ENCODE measurements at places on chromosomes 12 and 14.

DNA sequence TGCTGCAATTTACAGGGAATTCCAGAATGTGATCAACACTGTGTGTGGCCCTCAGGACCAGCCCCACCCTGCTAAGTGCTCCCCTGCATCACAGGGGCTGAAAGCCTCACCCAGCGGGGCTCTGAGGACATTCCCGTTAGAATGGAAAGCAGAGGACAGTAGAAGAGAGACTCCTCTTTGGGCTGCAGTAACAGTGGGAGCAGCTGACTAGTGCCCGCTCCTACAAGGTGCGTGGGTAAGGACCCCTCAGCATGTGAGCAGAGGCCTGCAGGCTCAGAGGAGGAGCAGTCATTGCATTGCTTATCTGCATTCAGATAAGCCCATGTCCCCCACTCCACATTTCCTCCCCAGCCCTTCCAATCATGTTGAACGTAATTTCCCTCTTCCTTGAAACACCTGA, 120.1 kb downstream of the ITPR2 start:
- no peak overlapping the region for H3K27ac ChIP-seq
- no peaks in the 10 kb centered on the region for H3K27me3 ChIP-seq
- no peak overlapping the region for H3K4me3 ChIP-seq

DNA sequence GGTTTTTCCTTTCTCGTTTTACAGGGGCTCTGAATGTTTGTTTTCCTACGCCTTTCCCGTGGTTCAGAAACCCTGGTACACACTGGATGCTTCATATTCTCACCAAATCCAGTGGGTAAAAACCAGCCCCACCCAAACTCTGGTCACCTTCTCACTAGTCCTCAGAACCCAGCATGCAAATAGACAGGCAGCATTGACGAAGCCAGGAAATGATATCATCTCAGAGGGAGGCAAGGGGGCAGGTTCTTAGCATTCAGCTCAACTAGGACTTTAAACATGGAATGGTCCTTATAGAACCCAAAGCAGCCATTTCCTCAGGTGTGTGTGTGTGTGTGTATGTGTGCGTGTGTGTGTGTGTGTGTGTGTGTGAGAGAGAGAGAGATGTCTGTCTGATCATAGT, 142.0 kb downstream of the KCNK10 start:
- H3K27me3 ChIP-seq: no peaks in the 10 kb centered on the region
- DNase-seq: peak; percentile 58
- peaks cover 3% of the 10 kb centered on the region for H3K4me1 ChIP-seq
- no peak overlapping the region for H3K4me3 ChIP-seq

- H3K4me3 ChIP-seq: no peak overlapping the region
- no peak for DNase-seq
- H3K27ac ChIP-seq: no peak overlapping the region
- no peaks in the 10 kb centered on the region for H3K4me1 ChIP-seq
Measured at GRCh38 chr14:68404652-68405183, 388.1 kb downstream of the ZFP36L1 start.

GRCh38 chr14:74302152-74302628, 544 bp downstream of the ABCD4 start:
- H3K4me1 ChIP-seq: peaks cover 2% of the 10 kb centered on the region
- H3K4me3 ChIP-seq: peak overlapping the region; percentile 85
- DNase-seq: peak; percentile 57
- peaks cover 4% of the 10 kb centered on the region for H3K36me3 ChIP-seq
- no peaks in the 10 kb centered on the region for H3K27me3 ChIP-seq

GRCh38 chr12:55925870-55926737, 1.6 kb downstream of the PYM1 start:
- no peaks in the 10 kb centered on the region for H3K27me3 ChIP-seq
- no peak for DNase-seq
- H3K27ac ChIP-seq: peak overlapping the region; percentile 96
- peaks cover 4% of the 10 kb centered on the region for H3K4me1 ChIP-seq
- H3K36me3 ChIP-seq: peaks cover 2% of the 10 kb centered on the region
- peak overlapping the region; percentile 63 for H3K4me3 ChIP-seq

- H3K27me3 ChIP-seq: no peaks in the 10 kb centered on the region
- no peak for DNase-seq
- no peaks in the 10 kb centered on the region for H3K4me1 ChIP-seq
- H3K27ac ChIP-seq: no peak overlapping the region
- H3K4me3 ChIP-seq: no peak overlapping the region
- H3K36me3 ChIP-seq: no peaks in the 10 kb centered on the region
Measured at GRCh38 chr14:95327558-95328374, 8.1 kb upstream of the CLMN start.
